ENCODE measurements at places on chromosomes 12 and 14.

DNA sequence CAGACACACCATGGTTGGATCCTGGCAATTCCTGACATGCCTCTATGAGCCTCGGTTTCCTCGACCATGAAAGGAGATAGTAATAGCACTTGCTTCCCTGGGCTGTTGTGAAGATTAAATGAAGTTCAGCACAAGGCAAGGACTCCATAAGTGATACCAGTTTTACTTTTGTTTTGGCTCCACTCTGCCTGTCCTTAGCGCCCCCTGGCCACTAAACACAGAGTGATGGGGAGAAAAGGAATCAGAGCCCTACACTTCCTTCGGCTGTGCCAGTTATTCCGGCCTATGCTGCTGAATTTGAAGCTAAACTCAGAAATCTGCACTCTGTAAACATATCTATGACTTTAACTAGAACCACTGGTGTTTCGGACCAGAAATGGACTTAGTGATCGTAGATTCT lies 173.8 kb downstream of the C12orf75 start:
- no peak for DNase-seq

- DNase-seq = no peak
These were observed at the start of gene PITPNM2 for GRCh38 chr12:123150744-123151456. Gene PITPNM2 (minus strand): TSS chr12:123151090. CDS start chr12:123034590, 116,500 bp downstream.

GRCh38 chr14:103858063-103858781 lies 10.8 kb upstream of the PPP1R13B start:
- no peak for DNase-seq

GRCh38 chr12:117732761-117733548 lies 235.8 kb downstream of the KSR2 start:
- no peak for DNase-seq

DNA sequence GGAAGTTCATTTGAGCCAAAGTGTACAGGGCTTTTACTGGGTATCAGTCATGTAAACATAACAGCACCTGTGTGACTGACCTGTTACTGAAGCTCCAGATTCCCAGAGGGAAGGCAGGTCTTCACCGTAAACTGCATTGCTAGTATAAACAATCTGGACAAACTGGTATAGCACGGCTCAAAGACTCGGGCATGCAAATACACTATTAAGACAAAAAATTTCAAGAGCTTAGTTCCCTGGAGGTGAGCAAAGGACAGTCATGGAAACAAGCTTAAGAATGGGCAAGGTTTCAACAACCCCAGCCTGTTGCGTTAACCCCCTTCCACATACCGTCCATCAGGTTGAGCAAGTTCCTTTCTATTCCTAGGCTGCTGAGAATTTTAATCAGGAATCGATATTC lies 9.4 kb downstream of the PARP11 start:
- no peak for DNase-seq

DNA sequence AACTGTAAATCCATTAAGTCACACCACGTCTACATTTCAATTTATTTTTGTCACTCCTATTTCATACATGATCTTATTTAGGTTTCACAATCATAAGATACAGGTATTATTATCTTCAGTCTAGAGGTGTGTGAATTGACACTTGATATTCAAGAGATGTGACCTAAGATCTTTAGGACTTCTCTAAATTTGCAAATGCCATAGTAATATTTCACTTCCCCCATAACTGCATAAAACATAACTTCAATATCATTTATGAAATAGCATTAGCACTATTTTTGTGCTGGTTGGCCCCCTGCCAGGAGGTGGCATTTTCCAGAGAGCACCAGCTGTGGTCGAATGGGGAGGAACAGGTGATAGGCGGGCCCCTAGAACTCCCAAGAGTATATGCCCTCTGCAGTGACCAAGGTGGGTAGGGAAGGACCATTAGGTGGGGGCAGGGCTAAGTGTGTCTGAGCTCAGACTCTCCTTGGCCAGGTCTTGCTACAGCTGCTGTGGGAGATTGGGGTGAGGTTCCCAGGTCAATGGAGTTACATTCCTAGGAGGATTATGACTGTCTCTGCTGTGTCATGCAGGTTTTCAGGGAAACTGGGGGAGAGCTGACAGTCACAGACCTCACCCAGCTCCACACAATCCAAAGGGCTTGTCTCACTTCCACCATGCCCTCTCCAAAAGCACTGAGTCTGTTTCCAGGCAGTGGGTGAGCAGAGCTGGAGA lies 49.2 kb upstream of the ERGIC2 start:
- DNase-seq = no peak

All from dorsolateral prefrontal cortex (tissue), 122 donors.